NCI-H1092 (cell line): ENCODE measurements at places on chromosomes 1 and 21.

- DNase-seq: no peak
These were observed 26.7 kb downstream of the CLDN19 start for GRCh38 chr1:42713293-42713692.

GRCh38 chr1:100542285-100542684, 4.3 kb downstream of the GPR88 start:
- DNase-seq: no peak

- DNase-seq: no peak
These were observed 5.6 kb downstream of the C1orf53 start for GRCh38 chr1:197907846-197908616.

GRCh38 chr21:17492415-17493168, 20.3 kb upstream of the CXADR start:
- no peak for DNase-seq

GRCh38 chr1:117669572-117669971, 63.7 kb downstream of the TENT5C start:
- DNase-seq: no peak

GRCh38 chr1:58695206-58695605, 4.7 kb downstream of the MYSM1 start:
- DNase-seq: no peak

GRCh38 chr1:30609336-30609998, 113.9 kb downstream of the MATN1 start:
- no peak for DNase-seq

- peak; percentile 1 for DNase-seq
These were observed 134.7 kb upstream of the VANGL1 start for GRCh38 chr1:115506924-115507589.

DNA sequence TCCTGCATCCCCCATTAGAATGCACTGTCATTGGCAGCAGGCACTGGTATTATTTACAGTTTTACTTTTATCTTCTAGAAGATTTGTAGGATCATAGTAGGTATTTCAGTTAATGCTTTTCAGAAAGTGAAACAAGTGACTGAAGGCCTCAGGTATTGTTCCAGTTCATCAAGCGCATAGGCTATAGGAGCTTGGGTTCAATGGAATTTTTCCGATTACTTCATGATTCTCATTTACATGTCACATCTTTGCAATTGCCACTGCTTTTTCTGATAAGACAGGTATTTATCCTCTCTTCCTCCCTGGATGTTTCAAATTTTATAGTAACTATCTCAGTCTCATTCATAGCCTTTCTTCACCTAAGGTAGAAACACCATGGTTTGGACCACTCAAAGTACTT, 161.3 kb downstream of the NTPCR start:
- DNase-seq: no peak

DNA sequence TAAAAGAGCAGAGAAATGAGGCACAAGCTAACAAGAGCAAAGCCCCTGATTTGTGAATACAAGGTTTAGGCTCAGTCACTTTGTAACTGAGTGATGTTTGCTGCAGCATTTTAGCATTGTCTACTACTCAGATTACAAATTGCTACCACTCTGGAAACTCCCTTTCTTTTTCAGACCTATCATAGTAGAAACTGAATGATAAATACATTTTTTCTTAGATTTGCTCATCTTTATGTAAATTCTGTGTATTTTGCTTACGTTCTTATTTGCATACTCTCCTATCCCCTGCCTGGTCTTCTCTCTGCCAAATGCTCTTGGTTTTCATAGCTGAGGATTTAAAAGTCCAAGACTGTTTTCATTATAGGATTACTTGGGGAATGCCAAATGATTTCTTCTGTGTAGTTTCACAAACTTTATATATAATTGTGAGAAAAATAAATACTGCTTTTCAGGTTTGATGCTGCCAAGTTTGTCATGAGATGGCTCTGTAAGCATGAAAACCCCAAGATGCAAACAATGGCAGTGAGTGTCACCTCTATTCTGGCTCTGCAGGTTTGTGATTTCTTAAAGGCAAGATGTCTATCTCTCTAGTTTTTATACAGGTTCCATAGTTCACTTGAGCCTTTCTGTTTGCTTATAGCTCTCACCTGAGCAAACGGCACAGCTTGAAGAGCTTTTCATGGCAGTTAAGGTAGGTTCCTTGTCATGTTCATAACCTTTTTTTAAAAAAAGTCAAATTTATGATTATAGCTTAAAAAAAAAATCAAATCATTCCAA, 24.7 kb downstream of the ZYG11A start:
- DNase-seq: no peak

GRCh38 chr1:102872526-102872925, 235.8 kb downstream of the COL11A1 start:
- no peak for DNase-seq

- DNase-seq: no peak
These were observed 19.7 kb downstream of the STPG1 start for GRCh38 chr1:24393892-24394291.

GRCh38 chr1:106937104-106937503, 119.4 kb upstream of the PRMT6 start:
- DNase-seq: no peak

DNA sequence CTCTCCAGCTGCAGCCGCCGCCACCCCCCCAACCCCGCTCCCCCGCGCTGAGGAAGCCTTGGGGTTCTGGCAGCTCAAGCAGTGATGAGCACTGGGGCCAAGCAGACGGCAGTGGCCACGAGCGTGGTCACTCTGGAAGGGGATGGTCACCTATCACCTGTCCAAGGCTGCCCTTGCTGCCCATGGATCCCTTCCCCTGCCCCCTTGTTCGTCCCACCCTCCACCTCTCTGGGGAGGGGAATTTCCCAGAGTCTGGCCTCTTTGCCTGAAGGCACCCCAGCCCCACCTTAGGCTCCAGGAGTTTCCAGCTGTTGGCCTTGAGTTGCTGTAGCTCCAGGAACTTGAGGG, 7.2 kb upstream of the SMIM12 start:
- DNase-seq: no peak

GRCh38 chr21:15894596-15894995, 164.8 kb downstream of the USP25 start:
- no peak for DNase-seq

DNA sequence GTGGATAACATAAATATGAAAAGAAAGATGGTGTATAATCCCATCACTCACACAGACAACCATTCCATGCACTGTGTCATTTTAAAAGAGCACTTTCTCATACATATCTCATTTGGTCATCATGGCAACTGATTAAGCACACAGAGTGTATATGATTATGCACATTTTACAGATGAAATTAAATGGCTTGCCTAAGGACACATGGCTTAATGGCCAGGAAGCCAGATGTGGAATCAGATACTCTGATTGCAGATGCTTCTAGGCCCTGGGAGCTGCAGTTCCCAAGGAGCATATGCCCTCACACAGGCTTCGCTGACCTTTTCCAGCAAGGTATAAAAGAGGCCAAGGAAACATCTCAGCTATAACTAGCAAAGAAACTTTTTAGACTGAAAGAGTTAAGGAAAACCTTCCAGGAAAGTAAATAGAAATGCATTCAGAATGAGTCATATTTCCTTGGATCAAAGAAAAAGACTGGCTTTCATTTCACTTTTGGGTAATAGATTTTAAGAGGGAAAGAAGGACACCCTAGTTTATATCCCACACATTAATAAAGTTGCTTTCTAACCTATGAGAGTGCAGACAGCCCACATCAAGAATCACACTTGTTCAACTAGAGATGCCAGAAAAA, 19.6 kb upstream of the FAM89A start:
- DNase-seq: no peak

GRCh38 chr21:14403681-14404318, 20.9 kb upstream of the HSPA13 start:
- DNase-seq: no peak

GRCh38 chr1:168826269-168826668, 97.3 kb upstream of the DPT start:
- DNase-seq: no peak

- peak; percentile 64 for DNase-seq
These were observed 125.7 kb upstream of the TMPRSS15 start for GRCh38 chr21:18529254-18529653.

GRCh38 chr21:22725436-22725835, 1727.2 kb downstream of the NCAM2 start:
- DNase-seq: no peak

DNA sequence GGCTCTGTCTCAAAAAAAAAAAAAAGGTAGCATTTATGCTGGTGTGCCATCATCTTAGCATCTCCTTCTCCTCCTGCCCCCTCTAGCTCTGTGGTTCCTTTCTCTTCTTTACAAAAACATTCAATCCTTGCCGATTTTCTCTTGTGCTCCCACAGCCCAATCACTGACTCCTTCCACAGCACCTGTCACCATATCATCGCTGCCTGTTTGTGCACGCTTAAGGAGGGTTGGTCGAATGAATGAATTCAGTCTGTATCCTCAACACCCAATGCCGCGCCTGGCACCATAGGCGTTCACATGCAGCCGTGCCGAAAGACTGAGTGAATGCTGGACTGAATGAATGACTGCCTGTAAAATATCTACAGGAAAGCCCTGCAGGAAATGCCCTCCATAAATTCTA, 7.9 kb downstream of the RNU5D-1 start:
- no peak for DNase-seq

GRCh38 chr1:85581802-85582686, 1.5 kb downstream of the CCN1 start:
- no peak for DNase-seq

GRCh38 chr1:217534566-217534965, 96.3 kb downstream of the GPATCH2 start:
- DNase-seq: no peak

GRCh38 chr1:181659321-181659957, 176.1 kb downstream of the CACNA1E start:
- no peak for DNase-seq

DNA sequence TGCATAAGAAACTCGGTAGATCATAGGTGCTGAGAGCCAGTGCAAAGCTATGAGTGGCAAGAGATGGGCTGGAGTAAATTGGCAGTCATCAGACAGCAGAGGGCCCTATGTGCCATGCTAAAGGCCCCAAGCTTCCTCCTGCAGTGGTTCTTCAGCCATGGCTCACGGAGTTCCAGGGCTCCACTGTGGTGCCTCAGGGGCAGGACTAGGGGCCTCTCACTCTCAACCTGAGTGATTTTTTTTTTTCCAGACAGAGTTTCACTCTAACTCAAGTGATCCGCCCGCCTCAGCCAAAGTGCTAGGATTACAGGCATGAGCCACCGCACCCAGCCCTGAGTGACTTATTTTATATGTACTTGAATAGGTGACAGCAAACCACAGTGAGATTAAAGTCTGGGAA, 10.4 kb upstream of the GJA8 start:
- DNase-seq: no peak

GRCh38 chr21:31938330-31939301, 65.8 kb downstream of the HUNK start:
- DNase-seq: no peak

DNA sequence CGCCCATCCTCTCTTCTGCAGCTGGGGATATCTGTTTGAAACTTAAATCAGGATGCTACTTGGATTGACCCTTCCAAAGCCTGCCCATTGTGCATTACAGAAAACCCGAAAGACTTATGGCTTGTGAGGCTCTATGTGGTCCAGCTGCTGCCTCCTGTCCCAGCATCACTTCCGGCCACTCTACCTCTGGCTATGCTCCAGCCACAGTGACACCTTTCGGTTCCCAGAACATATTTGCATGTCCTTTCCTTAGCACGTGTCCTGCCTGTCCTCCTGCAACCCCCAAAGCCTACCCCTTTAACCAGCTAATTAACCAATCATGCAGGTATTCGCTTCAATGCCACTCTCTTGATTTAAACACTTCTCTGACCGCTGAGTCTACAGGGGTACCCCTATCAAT, 167.6 kb downstream of the PRDM2 start:
- DNase-seq: no peak

GRCh38 chr1:87560601-87561360, 232.1 kb downstream of the LMO4 start:
- DNase-seq: no peak

- no peak for DNase-seq
These were observed 3.0 kb downstream of the TSPAN2 start for GRCh38 chr1:115086176-115086830.
